Suppressor macrophage treated with lipopolysaccharide for 4 hours (primary cell): ENCODE measurements at places on chromosomes 5 and 9.
A peak's percentile ranks its signal among the peaks of the same experiment; 100 is the strongest.

GRCh38 chr9:99822806-99823591 lies 1.3 kb downstream of the NR4A3 start:
- DNase-seq: peak; percentile 63

GRCh38 chr9:72255569-72255968 lies 106.3 kb downstream of the GDA start:
- DNase-seq: no peak

DNA sequence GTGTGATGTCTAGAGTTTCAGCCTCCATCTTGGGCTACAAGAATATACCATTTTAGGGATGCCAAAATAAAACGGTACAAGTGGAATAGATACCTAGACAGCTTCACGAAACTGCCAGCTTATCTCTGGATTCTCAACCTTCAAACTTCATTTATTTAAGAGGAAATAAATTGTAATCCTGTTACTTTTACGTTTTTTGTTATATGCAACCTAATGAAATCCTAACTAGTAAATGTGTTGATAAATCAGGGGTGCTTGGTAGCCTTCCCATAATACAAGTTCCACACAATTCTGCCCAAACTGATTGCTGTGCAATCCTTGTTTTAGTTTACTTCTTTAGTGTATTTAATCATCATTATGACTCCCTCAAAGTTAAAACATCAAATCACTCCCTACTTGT lies 75.5 kb downstream of the SSBP2 start:
- DNase-seq: no peak

DNA sequence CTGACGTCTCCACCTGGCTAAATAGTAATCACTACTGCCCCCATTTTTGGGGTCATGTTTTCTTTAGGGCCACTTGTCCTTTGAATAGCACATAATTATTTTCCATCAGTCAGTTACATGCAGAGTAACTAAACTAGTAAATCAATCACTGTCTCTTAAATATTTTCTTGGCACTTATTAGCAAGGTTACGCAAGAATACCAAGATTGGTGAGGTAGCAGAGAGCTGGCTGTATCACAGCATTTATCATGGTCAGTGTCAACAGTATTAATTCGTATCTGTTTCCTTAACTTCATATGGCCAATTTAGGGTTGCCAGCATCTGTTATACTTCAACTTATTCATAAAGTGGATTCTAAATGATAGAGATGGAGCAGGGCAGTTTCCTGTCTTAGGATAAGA lies 346.8 kb upstream of the FAM174A start:
- DNase-seq: no peak

GRCh38 chr5:1374030-1374678 lies 29.3 kb upstream of the CLPTM1L start:
- DNase-seq: no peak
